ENCODE measurements at places on chromosomes 6 and 20.

GRCh38 chr20:15375836-15376235, 1038.4 kb upstream of the FLRT3 start:
- DNase-seq = no peak

DNA sequence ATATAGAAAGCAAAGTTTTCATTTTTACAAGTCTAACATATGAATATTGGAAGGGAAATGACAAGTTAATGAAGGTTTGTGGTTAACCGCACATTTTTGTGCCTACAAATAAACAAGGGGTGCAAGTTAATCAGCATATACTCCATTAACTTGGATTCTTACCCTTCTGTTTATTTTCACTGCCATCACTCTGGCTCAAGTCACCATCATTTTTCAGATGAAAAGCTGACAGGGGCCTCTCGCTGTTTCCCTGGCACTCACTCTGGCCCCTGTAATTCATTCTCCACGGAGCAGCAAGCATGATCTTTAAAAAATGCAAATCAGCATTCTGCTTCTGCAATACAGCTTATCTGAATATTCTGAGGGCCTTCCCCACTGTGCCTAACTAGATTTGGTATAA, 29.8 kb downstream of the APCDD1L start:
- DNase-seq = no peak

DNA sequence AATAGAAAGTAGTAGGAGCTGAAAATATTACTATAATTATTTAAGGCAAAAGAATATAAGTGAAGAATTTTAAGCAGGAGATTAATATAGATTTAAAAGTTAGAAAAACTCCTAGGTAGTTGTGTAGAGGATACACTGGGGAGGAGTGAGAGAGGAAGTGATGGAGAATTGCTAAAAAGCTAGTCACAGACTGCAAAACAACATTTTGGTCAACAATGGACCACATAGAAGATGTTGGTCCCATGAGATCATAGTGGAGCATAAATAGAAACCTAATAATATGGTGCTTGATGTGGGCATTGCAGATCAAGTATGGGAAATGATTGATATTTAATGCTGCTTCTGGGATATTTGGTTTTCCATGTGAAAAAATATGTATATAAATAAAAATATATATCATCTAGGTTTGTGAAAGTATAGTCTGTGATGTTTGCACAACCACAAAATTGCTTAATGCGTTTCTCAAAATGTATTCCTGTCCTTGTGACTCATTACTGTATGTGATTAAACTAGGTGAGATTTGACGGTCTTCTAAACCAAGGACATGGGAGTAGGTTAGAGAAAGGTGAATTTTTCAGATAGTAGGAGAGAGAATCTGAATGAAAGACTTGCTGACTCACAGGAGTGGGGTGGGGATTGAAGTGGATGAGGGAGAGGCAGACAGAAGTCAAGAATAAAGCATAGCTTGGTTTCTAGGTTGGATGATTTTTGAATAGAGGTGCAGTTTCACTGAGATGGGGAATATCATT, 174.0 kb downstream of the BCKDHB start:
- no peak for DNase-seq

DNA sequence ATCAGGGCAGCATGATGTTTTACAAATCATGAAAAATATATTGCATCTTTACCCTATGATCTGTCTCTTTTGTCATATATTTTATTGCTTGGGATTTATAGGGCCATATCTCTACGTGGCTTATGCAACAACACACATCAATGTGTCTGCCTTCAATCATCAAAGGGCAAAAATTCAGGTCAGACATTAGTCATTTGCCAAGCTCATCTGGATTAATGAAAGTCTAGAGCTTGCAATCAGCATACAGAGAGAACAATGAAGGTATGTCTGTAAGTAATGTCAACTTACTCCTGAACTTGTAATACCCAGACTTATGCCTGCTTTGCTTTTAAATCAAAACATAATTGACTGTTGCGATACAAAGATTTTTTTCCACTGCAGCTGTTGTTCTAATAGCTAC, 282.7 kb downstream of the HAO1 start:
- no peak for DNase-seq

- DNase-seq = no peak
These were observed 9.1 kb upstream of the ZBTB2 start for GRCh38 chr6:151400473-151400872.
